ENCODE measurements at places on chromosomes 16 and 17.

- DNase-seq, result no peak
These were observed 137.4 kb upstream of the COX10 start for GRCh38 chr17:13931800-13932460.

DNA sequence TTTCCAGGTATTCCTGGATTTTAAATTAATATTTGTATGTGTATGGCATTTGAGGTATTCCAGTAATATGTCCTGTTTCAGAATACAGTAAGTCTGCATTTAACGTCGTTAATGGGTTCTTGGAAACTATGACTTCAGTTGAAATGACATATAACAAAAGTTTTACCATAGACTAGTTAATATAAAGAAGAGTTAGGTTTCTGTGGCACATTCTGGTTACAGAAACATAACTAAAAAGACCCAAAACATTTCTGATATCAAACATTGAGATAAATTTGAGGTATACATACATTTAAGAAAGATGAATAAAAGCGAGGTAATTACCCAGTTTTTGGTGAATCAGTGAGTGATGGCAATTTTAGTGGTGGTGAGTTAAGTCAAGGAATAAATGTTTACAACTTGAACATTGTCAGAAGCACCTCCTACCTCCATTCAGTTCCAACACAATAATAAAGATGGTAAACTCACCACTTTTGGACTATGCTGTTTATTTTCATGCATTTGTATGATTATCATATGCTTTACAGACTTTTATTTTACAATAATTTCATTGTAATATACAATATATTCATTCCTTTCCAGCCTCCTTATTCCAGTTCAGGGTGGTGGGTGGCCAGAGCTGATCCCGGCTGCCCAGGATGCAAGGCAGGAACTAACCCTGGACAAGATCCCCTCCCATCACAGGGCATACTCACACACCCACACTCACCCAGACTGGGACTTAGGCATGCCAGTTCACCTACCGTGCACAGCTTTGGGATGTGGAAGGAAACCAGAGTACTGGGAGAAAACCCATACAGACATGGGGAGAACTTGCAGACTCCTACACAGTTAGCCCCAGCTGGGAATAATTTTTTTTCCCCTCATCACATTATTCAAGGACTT lies 9.7 kb downstream of the LUC7L3 start:
- no peak for DNase-seq

GRCh38 chr17:19753051-19753509 lies 5.0 kb upstream of the ALDH3A1 start:
- DNase-seq, result no peak

DNA sequence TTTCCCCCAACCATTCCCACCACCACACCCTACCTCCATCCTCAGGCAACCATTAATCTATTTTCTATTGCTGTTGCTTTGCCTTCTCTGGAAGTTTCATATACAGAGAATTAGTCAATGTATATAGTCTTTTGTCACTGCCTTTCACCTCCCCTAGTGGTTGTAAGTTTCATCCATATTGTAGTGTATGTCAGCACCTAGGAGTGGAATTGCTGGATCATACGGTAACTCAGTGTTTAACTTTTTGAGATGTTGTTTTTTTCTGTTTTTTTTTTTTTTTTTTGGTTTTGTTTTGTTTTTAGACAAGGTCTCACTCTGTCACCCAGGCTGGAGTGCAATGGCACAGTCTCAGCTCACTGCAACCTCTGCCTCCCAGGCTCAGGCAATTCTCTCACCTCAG lies 16.9 kb downstream of the EEF2K start:
- DNase-seq, result no peak

DNA sequence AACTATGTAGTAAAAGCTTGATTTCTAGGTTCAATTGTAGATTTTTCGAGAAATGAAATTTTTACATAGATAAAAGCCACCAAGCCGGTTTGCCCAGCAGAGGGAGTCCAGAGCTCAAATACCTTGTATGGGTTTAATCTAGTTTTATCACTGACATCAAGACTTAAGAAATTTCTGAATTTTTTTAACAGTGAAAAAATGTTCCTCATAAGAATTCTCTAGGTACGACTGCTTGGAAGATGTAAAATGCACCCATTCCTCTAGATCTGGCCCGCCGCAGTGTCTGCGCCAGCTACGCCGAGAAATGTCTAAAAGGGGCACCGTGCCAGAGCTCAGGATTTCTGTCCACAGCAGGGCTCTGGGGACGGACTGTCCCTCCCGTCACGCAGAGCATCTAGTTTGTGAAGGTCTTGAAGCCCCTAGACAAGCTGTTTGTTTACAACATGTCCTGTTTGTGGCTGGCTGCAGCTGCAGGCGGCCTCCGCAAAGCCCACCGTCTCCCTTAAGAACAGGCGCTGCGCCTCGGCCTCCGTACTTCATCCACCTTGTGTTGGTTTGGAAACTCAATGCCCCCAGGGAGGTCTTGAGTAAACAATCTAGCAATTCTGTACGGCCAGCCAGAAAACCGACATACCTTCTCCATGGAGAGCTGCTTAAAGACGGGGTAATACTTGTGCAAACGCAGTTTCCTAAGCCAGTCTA lies 24.8 kb downstream of the MAP1LC3B start:
- DNase-seq, result no peak

DNA sequence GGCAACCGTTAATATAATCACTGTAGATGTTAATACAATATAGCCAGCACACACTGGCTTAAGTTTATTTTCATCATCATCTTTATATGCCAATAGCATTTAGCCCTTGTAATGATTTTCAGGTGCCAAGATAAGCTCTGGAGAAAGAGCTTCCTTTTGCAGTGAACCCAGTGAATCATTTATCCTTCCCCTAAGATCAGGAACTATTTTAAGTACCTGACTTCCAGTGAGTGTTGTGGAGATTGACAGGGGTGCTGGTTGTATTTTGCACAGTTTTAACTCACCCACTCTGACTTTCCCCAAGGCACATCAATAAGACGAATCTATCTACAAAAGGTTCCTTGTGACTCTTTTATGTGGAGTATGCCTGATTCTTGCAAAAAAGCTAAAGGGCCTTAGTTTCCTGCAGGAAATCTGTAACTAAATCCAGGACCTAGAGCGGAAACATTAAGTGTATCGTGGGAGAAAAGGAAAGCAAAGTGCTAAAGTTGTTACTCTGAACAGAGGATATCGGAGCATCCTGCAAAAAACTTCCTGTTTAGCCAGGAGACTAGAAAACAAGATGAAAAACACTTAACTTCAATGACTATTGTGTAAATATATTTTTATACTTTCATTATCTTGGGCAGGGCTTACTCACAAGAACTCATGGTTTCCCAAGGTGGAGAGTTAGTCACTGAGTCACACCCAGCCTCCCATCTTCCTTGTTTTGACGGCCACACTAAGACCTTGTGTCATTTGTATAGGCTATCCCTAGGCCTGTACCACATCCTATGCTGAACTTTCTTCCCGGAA lies 183.6 kb downstream of the MAP2K6 start:
- no peak for DNase-seq

- no peak for DNase-seq
These were observed 3.6 kb upstream of the DUSP14 start for GRCh38 chr17:37485938-37486570.

DNA sequence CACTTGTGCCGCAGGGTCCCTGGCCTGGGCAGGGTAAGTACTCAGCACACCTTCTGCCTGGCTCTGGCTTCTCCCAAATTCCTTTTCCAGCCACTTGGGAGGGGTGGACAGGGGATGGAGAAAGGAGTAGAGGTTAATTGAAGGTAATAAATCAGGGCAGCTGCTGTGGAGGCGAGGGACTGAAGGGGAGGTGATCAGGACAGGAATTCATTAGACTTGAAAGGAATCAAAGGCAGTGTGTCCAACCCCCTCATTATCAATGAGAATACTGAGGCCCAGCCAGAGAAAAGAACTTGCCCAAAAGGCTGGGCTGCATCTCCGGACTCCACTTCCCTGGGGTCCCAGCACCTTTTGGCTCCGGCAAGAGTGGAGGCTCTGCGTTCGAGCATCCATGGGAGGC lies 2.4 kb downstream of the SOST start:
- no peak for DNase-seq

GRCh38 chr17:50177983-50178834 lies 12.4 kb downstream of the SGCA start:
- DNase-seq, result no peak

- DNase-seq, result no peak
These were observed 14.9 kb upstream of the MAPK3 start for GRCh38 chr16:30137897-30138296.

DNA sequence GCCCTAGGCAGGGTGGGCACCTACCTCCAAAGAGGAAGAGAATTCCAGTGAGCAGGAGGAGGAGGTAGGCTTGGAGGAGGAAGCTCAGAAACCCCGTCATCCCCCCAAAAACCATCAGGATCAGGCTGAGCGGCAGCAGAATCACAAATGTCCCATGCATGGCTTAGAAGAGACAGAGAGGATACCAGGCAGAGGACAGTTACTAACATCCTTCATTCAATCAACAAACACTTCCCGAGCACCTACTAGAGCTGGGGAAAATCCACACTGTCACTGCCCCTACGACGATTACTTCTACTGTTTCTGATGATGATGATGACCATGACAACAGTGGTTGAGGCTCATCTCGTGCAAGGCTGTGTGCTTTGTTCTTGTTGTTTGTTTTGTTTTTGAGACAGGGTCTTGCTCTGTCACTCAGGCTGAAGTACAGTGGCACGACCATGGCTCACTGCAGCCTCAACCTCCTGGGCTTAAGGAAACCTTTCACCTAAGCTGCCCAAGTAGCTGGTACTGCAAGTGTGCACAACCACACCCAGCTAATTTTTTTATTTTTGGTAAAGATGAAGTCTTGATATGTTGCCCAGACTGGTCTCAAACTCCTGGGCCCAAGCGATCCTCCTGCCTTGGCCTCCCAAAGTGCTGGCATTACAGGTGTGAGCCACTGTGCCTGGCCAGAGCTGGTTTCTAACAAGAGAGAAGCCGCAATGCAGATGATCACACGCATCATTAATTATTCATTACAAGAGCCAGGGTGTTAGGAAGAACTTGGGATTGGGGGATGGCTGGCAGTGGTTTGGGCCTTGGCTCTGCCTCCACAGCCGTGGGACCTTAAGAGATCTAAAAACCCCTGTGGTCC lies 18.0 kb downstream of the TMEM114 start:
- no peak for DNase-seq

GRCh38 chr17:30476726-30477082 lies 504 bp upstream of the GOSR1 start:
- DNase-seq, result no peak

DNA sequence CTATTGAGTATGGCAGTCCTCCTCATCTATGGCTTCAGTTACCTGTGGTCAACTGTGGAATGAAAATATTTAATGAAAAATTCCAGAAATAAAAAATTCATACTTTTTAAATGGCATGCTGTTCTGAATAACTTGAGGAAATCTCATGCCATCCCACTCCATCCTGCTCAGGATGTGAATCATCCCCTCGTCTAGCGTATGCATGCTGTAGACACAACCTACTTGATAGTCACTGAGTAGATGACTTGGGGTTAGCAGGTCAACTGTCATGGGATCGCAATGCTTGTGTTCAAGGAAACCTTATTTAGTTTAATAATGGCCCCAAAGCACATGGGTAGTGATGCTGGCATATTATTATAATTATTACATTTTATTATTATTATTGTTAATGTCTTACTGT lies 4.8 kb upstream of the VAC14 start:
- DNase-seq, result no peak

GRCh38 chr16:318628-319027 lies 33.9 kb downstream of the AXIN1 start:
- DNase-seq, result no peak

- no peak for DNase-seq
These were observed 14.6 kb upstream of the SPHK1 start for GRCh38 chr17:76369804-76370203.

DNA sequence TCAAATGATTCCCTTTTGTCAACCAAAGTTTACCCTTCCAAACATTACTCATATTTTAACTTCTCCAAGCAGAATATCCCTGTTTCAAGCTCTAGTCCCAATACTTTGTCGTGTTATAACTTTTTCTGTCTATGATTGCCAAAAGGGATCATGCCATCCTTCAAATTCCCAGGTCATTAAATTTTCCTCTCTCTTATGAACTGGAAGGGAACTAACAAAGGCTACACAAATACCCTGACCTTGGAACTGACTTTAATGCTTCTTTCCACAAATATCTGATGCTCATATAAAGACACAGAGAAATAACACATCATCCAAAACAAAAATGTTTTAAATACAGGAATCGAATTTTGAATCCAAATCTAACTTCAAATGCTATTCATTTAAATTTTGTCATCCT lies 1352.7 kb downstream of the CDH11 start:
- DNase-seq, result no peak

- DNase-seq, result no peak
These were observed 1.3 kb upstream of the PRRT2 start for GRCh38 chr16:29810699-29811169.

- DNase-seq, result no peak
These were observed 310.7 kb upstream of the CCL2 start for GRCh38 chr17:33944412-33944811.

GRCh38 chr16:29743475-29743826 lies 2.3 kb downstream of the C16orf54 start:
- no peak for DNase-seq

- no peak for DNase-seq
These were observed 40.1 kb downstream of the SCNN1B start for GRCh38 chr16:23342083-23342640.

GRCh38 chr17:73187203-73187769 lies 5.6 kb upstream of the COG1 start:
- no peak for DNase-seq

- no peak for DNase-seq
These were observed 10.5 kb upstream of the TEKT3 start for GRCh38 chr17:15351925-15352324.

DNA sequence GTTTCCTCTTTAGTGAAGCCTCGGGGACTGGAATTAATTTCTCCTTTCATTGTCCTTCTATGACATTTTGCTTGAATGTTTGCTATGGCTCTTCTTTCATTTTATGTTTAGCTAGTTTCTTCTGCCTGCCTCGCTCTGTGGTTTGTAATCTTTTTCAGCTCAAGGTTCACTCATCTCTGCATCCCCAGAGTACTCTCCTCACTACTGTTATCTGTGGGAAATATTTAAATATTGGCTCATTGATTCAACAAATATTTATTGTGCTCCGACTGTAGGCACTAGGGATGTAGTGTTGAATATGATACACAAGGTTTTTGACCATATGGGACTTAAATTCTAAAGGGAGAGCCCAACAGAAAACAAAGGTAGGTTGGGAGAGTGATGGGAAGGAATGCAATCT lies 195.9 kb downstream of the PHKB start:
- DNase-seq, result no peak

GRCh38 chr17:57086069-57086930 lies 1.3 kb downstream of the AKAP1 start:
- DNase-seq, result no peak

DNA sequence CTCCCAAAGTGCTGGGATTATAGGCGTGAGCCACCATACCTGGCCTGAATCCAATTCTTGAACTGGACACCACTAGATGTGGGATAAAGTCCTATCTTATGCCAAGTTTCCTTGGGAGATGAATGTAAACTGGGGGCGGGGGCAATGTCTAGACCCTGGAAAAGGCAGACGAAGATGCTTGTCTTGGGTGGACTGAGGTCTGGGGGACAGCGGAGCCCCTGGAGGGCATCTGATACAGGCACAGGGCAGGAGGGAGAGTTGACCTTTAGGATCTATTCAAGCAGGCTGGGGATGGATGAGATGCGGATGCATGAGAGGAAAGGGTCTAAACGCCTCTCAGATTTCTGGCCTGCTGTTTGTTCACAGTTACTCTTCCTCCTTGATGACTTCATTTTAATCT lies 11.7 kb downstream of the C1QTNF1 start:
- DNase-seq, result no peak

GRCh38 chr16:55367866-55368603 lies 44.0 kb downstream of the IRX6 start:
- DNase-seq, result no peak

- no peak for DNase-seq
These were observed 38.5 kb downstream of the MPRIP start for GRCh38 chr17:17080781-17081180.

GRCh38 chr17:8153957-8154607 lies 1.9 kb upstream of the PER1 start:
- no peak for DNase-seq
